CD14-positive monocyte (primary cell): ENCODE measurements at places on chromosomes 16 and 17. TPM values are rescaled to one million over a fixed set of nuclear protein-coding genes. Genes with fewer than 3 reads are reported as not detected.

GRCh38 chr17:77456951-77457548 lies 316.3 kb downstream of the SEC14L1 start:
- peak; percentile 59 for DNase-seq

DNA sequence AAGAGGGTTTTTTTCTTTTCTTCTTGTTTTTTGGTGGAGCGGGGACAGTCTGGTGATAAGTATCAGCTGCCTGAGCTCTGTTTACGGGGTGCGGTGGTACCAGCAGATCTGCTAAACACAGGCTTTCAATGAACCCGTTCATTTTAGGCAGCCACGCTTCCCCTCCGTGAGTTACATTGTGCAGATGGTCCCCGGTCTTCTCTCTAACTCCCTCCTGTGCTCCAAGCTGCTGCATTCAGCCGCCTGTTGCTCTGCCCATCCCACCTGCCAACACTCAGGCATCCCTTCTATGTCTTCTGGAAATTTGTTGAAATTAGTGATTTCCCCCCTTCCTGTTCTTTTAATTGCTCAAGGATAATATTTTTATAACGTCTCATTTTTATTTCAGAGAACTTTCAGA lies 82.1 kb upstream of the ELAC2 start:
- DNase-seq, result no peak

DNA sequence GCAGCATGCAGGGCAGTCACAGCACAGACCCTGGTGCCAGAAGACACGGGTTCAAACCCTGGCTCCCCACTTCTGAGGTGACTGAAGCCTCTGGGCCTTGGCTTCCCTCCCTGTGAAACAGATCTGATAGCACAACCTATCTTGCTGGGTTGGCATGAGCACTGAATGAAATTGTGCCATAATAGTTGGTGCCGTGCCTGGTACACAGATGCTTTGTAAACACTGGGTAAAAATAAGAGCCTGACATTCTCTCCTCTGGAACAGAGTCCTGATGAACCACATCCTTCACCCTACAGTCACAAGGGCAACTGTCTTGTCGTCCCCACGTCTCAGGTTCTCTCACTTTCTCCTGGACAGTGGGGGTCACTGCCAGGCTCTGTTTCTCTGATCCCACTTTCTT lies 35.7 kb downstream of the NOS2 start:
- no peak for DNase-seq

DNA sequence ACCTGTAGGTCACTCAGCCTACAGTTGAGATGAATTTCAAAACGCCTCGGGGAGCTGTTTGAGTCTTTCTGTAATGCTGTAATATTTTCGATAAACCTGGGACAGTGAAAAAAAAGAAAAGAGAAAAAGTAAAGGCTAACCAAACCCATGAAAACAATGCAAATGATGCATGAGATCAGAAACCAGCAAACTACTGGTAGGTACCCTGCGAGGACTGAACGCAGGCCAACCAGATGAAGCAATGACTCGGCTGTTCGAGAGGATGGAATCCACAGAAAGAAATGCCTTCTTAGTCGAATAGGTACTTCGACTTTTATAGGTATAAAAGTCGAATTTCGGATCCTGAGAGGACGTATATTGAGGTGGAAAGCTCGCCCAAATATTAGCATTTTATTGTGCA lies 509 bp upstream of the ATAD5 start:
- DNase-seq, result no peak

DNA sequence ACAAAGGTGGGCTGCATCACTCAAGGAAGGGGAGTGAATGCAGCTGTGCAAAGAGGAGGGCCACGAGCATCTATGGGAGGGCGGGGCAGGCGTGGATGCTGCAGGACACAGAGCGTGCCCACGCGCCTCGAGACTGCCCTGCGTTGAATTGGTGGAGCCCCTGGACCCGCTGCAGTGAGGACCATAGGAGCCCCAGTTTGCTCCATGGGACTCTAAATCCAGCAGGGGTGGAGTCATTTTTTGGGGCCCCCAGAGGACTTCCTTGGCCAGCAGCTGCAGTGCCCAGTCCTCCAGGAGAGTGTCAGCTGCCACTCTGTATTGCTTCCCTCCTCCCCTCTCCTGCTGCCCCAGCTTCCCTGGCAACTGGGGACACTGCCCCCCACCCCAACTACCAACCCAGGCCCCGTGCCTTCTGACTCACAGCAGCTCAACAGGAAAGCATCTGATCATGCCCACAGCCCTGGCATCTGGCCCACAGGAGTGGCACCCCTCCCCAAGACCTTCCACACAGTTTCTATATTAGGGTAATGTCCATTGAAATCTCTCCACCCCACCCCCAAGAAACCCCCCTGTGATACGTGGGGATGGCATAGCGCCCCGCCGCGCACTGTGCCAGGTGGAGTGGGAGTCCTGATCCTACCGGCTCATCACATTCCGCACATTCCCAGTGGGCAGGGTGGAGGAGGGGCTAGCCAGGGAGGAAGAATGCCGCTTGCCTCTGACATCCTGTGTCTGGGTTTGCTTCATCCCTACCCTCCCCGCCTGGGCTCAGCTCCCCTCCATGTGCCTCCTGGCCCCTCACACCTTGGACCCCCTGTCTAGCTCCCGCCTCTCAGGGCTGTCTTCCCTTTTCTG lies 27.8 kb upstream of the ITGA3 start:
- peak; percentile 19 for DNase-seq

GRCh38 chr16:22075043-22075757 lies 17.1 kb upstream of the VWA3A start:
- DNase-seq, result no peak

DNA sequence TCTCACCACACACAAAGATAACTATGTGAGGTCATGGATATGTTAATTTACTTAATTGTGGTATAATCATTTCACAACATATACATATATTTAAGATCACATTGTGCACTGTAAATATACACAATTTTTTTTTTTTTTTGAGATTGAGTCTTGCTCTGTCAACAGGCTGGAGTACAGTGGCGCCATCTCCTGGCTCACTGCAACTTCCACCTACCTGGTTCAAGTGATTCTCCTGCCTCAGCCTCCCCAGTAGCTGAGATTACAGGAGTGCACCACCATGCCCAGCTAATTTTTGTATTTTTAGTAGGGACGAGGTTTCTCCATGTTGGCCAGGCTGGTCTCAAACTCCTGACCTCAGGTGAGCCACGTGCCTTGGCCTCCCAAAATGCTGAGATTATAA lies 11.5 kb upstream of the PRSS54 start:
- no peak for DNase-seq

GRCh38 chr17:26792486-26792885 lies 501.4 kb upstream of the WSB1 start:
- DNase-seq, result no peak

- no peak for DNase-seq
These were observed 24.8 kb upstream of the METRNL start for GRCh38 chr17:83054518-83055125.

The CX3CL1 gene
- polyA plus RNA-seq, result not detected in 2 replicates
